NCI-H226 (cell line): ENCODE measurements at places on chromosomes 11 and 22.

- no peak for DNase-seq
These were observed 38.6 kb upstream of the CALCB start for GRCh38 chr11:15034687-15035267.

DNA sequence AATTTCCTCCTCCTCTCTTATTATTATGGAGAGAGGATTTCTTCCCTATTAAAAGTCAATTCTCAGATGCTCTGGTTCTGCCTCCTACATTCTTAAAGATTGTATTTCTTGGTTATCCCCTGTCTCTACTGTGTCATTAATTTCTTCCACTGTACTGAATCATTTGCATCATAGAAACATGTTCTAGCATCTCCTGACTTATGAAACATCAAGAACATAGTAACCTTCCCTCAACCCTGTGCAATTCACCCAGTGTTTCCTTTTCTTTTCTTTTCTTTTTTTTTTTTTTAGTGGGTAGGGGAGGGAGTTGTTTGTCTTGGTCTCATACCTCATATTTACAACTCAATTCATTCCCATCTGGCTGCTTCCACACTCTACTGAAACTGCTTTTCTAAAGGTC lies 288.0 kb upstream of the PLET1 start:
- DNase-seq, result no peak

DNA sequence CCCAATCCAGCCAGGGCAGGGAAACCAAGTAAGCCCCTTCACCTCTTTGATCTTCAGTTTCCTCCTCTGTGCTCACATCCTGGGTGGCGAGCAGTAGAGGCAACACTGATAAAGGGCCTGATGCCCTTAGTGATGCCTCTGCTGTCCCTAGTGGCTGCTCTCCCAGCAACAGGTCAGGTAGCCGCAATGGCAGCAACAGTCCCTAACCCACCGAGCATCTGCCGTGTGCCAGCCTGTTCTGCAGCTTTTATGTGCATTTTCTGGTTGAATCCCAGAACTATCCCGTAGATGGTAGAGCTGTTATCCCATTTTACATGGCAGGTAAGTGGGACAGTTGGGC lies 5.2 kb downstream of the SCYL1 start:
- DNase-seq, result no peak

GRCh38 chr11:70210530-70210929 lies 7.4 kb downstream of the FADD start:
- DNase-seq, result no peak

DNA sequence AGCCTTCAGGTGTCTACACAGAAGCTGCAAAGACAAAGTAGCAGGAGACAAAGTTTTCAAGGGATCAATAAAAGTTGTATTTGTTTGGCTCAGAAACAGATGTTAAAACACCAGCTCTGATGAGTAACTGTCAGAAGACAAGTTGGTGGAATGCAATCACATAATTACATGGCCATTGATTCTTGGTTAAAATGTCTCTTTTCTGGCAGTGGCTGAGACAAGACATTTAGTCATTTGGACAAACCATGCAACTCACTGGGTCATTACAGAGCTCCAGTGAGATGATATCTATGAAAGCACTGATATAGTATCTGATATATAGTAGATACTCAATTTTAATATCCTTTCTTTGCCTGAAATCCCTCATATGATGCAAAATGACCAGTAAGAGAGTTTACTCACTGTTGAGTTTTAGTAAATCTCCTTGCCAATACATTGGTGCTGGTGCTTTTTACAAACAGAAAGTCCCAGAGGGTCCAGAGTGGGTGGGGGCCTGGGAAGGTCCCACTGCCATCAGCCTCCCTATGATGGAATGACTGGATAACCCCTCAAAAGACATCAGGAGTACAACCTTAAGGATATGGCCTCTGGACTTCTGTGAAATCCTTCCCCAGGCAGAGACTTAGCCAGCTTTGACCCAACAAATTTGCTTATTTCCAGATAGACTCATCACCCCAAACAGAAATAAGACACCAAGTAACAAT lies 95.0 kb downstream of the SLC1A2 start:
- no peak for DNase-seq

- no peak for DNase-seq
These were observed 11.4 kb downstream of the OR10D3 start for GRCh38 chr11:124194293-124195188.
